GM23248 (cell line): ENCODE measurements at places on chromosomes 1 and 21.

DNA sequence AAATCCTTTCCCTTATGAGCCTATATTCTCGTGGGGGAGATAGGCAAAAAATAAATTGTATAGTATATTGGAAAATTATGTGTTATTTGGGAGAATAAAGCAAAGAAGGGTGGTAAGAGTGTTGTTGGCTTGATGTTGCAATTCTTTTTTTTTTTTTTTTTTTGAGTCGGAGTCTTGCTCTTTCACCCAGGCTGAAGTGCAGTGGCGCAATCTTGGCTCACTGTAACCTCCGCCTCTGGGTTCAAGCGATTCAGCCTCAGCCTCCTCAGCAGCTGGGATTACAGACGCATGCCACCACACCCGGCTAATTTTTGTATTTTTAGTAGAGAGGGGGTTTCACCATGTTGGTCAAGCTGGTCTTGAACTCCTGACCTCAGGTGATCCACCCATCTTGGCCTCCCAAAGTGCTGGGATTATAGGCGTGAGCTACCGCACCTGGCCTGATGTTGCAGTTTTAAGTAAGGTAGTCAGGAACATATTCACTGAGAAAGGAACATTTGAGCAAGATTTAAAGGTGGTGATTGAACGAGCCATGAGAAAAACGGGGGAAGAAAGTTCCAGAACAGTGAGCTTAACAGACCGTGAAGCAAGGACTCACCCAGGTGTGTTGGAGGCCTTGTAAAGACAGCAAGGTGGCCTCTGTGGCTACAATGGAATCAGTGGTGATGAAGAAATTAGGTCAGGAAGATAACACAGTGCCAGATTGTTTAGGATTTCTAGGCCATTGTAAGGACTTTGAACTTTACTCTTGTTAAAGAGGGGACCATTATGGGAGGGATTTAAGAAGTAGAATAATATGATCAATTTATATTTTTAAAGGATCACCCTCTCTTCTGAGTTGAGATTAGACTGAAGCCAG, 45.8 kb downstream of the RPRD2 start:
- no peaks in the 10 kb centered on the region for H3K27me3 ChIP-seq
- no peaks in the 10 kb centered on the region for H3K36me3 ChIP-seq
- H3K27ac ChIP-seq, result no peak overlapping the region; the same call in 1 of the 2 replicates
- DNase-seq, result no peak

DNA sequence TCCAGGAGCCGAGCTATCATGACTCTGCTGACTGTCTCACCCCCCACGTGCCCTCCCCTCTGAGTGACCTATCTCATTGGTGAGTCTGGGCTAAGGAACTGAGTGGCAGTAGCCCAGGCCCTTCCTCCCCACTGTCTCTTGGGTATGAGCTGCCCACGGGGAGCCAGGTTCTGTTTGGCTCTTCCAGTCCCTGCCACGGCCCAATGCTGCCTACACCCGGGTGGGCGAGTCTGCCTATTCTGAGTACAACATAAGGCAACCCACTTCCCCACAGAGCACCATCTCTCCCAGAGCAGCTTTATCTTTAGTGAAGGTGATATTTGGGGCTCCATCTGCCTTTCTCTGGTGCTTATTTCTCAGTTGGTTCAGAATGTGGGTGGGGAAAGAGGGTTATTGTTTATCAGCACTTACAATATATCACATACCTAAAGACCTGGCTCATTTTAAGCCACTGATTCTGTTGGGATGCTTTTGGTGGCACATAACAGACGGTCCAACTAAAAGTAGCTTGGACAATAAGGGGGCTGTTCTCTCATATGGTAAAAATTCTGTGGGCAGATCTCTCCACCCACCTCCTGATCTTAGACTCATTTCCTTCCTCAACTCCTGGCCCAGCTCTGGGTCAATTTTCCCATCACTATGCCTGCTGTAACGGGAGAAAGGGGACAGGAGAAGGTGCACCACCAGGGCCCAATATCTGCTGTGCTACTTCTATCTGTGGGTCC, 27.7 kb upstream of the VWA5B1 start:
- no peak for DNase-seq
- H3K27ac ChIP-seq, result no peak overlapping the region
- H3K27me3 ChIP-seq, result peaks cover 9% of the 10 kb centered on the region

GRCh38 chr1:150151291-150152181, 1.8 kb downstream of the PLEKHO1 start:
- H3K36me3 ChIP-seq, result peaks cover 24% of the 10 kb centered on the region; the same call in 1 of the 2 replicates
- peak overlapping the region; percentile 84 for H3K27ac ChIP-seq
- peaks cover 30% of the 10 kb centered on the region for H3K4me1 ChIP-seq
- H3K27me3 ChIP-seq, result no peaks in the 10 kb centered on the region
- peak overlapping the region; percentile 95 for H3K4me3 ChIP-seq
- DNase-seq, result peak; percentile 31

- H3K36me3 ChIP-seq, result no peaks in the 10 kb centered on the region
- peak; percentile 41 for DNase-seq
- no peak overlapping the region for H3K4me3 ChIP-seq
- no peaks in the 10 kb centered on the region; the same call in 1 of the 2 replicates for H3K27me3 ChIP-seq
- H3K27ac ChIP-seq, result no peak overlapping the region
- 0 out of 2 replicates have a peak, but pooled peaks cover 5% of the 10 kb centered on the region for H3K4me1 ChIP-seq
Measured at GRCh38 chr1:164440232-164440631, 118.8 kb upstream of the PBX1 start.

GRCh38 chr1:2127187-2128145, 67.1 kb downstream of the FAAP20 start:
- DNase-seq, result no peak
- no peaks in the 10 kb centered on the region for H3K36me3 ChIP-seq
- no peaks in the 10 kb centered on the region for H3K27me3 ChIP-seq
- no peak overlapping the region for H3K27ac ChIP-seq
- no peak overlapping the region for H3K4me3 ChIP-seq
- H3K4me1 ChIP-seq, result peaks cover 7% of the 10 kb centered on the region

DNA sequence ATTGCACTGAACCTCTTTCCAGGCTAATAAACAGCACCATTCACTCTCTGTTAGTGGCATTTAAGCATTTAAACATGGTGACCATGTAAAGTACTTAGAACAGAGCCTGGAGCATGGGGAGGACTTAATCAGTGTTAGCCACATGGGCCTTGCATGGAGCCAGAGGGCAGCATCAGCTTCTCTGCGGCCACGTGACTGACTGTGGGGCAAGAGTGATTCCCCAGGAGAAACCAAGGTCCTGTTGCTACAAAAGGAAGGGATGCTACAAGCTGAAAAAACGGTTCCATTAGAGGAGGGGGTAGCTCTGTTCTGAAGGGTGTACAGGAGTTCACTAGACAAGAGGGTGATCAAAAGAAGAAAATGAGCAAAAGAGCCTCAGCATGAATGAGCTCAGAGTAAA, 256.8 kb downstream of the MATN1 start:
- H3K36me3 ChIP-seq, result no peaks in the 10 kb centered on the region
- H3K27ac ChIP-seq, result no peak overlapping the region
- no peak for DNase-seq
- H3K27me3 ChIP-seq, result no peaks in the 10 kb centered on the region
- H3K4me1 ChIP-seq, result no peaks in the 10 kb centered on the region

DNA sequence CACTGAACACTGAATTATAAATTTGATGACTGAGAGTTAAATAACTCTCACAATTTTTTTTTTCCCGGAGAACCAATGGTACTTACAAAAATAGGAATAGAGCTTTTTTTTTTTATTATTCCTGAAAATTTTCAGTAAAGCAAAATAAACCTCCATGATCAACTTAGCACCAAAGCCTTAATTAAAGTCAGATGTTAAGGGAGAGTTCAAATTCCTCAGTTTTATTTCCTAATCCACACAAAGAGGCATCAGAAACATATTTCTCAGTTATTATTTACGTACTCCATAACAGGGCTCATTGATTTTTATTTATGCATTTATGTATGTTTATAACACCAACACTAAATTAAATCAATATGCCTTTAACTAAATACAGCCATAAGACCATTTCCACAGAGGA, 55.5 kb downstream of the PLPPR5 start:
- H3K4me1 ChIP-seq, result peaks cover 10% of the 10 kb centered on the region; the same call in 1 of the 2 replicates
- H3K27ac ChIP-seq, result no peak overlapping the region
- peak; percentile 39 for DNase-seq
- H3K27me3 ChIP-seq, result no peaks in the 10 kb centered on the region
- no peaks in the 10 kb centered on the region for H3K36me3 ChIP-seq

DNA sequence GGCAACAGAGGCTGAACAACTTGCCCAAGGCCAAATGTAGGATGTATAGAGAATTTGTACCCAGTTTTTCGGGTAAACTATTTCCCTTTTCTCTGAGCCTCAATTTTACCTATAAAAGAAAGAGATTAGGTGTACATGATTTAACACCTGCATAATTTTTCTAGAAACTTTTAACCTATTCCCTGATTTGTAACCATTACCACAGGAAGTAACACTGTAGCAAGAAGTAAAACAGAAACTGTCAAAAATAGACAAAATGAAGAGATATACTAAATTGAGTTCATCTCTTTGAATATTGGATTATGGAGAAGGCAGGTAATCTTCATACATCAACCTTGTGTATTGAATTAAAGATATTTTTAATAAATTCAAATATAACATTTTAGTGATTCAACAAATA, 136.2 kb downstream of the ZC3H11B start:
- no peaks in the 10 kb centered on the region for H3K36me3 ChIP-seq
- H3K27me3 ChIP-seq, result no peaks in the 10 kb centered on the region
- no peak overlapping the region for H3K27ac ChIP-seq
- H3K4me3 ChIP-seq, result no peak overlapping the region
- no peak for DNase-seq

DNA sequence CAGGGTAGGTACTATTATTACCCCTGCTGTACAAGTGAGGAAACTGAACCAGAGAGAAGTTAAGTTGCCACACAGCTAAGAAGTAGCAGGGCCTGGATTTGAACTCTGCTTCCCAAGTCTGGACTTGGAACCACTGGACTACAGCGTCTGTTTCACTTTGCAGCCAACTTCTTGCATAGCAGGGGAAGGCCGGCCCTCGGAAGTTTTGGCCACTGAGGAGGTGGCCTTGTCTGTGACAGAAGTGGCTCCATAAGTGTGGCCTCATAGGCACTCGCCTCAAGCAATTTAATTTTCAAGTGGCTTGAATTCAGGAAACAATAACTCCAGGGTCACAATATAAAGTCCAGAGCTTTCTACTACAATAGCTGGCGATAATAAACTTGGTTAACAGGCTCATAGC, 41.4 kb downstream of the PLEKHA6 start:
- H3K4me1 ChIP-seq, result peaks cover 43% of the 10 kb centered on the region
- DNase-seq, result no peak
- no peak overlapping the region for H3K4me3 ChIP-seq
- no peaks in the 10 kb centered on the region for H3K27me3 ChIP-seq
- H3K36me3 ChIP-seq, result no peaks in the 10 kb centered on the region

DNA sequence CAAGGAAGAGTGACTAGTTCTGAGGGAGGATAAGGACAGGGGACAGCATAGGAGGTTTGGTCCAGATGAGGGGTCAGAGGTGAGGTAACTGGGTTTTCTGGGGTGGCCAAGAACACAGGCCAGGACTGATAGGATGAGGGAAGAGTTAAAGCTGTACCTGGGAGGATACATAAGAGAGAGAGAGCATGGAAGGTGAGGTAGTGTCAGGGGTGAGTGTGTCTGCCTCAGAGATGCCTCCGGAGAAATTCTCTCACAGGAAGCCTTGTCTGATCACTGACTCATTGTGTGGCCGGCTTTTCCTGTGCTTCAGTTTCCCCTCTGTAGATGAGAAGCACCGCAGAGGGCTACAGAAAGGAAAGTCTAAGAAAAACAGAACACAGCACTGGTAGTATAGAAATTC, 40.2 kb downstream of the FASLG start:
- peaks cover 17% of the 10 kb centered on the region for H3K4me1 ChIP-seq
- H3K27me3 ChIP-seq, result no peaks in the 10 kb centered on the region
- no peak overlapping the region for H3K4me3 ChIP-seq
- no peaks in the 10 kb centered on the region for H3K36me3 ChIP-seq
